ENCODE measurements at places on chromosomes 11 and 22.

DNA sequence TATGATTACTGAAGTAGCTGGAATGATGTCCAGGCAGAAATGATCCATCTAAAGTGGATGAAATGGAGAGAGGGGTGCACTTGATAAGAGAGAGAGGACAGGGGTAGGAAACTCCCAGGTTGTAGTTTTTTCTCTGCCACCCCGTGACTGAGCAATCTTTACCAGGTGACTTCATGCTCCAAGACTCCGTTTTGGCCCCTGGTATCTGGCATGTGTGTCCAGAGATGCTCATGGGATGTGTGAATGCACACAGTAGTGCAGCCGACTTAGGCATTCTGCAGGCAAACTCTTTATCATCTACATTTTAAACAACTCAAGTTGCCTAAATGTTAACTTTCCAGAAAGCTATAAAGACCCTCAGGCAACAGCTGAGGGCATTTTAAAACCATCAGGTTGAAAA, 189.3 kb upstream of the SEZ6L start:
- no peak for DNase-seq

DNA sequence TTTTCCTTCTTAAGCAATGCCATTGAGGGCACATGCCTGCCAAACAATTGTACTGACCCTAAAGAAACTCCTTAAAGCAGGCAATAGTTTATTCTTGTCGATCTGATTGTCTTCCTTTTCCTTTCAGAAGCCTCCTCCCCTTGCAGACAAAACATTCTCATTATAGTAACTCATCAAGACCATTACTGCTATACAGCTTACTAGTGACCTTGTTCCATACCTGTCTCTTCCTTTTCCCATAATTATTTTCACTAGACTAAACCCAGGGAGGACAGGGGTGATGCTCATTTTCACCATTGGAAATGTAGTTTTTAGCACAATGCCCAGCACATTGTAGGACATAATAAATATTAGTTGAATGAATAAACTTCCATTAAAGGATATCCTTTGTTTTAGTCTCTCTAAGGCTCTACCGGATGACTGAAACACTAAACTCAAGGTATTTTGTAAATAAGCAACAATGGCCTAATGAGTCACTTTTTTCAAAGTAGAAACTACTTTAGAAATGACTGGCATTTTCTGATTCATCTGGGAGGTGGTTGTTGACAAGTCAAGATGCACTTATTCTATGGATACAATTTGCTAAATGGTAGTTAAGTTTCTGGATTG, 9.3 kb upstream of the MSANTD4 start:
- no peak for DNase-seq

DNA sequence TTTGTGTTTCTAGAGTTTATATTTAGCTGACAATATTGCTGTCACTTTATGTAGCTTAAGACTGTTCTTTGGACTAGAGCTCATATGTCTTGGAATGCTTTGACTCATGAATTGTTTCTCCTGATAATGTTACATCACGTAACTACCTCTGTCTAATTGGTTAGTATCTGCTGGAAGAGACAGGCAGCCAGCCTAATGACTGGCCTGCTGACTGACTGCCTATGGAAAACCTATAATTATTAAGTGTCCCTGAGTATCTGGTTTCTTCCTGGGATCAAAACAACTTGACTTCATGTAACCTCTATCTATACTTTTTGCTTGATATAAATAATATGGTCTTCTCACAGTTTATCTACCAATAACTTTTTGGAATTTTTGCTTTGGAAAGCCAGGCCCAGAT, 9.4 kb downstream of the SOX6 start:
- no peak for DNase-seq

- no peak for DNase-seq
Observed at GRCh38 chr11:117020869-117021564, 77.2 kb downstream of the SIK3 start.

DNA sequence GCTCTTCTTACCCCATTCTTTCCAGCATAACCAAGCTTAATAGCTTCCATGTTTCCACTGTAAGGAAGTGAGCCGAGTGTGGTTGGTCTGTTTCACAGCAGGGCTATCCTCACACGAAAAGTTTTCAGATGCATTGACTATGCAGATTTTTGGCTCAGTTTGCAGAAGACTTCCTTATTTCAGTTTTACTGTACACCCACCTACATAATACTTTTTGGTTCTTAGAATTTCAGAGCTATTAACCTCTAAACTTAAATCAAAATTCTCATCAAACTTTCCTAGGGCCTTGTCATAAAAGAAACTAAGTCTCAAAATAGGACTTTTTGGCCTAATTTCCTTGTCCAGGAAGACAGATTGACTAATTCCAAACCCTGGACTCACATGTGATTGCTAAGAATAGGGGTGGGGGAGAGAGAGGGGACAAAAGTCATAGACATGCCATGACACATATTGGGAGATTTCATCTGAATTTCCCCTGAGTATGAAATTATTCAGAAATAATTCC, 7.3 kb upstream of the EHF start:
- DNase-seq = no peak

GRCh38 chr11:111179184-111179910, 66.2 kb upstream of the POU2AF2 start:
- DNase-seq = no peak

GRCh38 chr11:90699791-90700400, 477.0 kb upstream of the CHORDC1 start:
- DNase-seq = no peak

DNA sequence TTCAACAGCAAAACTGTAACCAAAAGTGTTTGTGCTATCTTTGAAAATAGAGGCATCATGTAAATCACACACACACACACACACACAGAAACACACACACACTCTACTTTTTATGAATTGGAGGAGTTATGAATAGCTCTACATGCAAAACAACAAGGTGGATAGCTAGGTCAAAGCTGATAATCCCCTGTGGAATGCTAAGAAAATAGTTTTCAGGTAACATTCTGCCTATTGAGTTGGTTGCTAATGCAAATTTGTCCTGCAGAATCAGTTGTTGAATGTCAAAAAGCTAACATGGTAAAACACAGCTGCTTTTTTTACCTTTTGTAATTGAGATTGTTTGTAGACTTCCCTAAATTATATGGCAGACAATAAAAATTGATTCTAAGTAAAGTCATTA, 1658.4 kb upstream of the RAG2 start:
- DNase-seq = no peak

GRCh38 chr11:47620836-47621378, 21.5 kb downstream of the MTCH2 start:
- DNase-seq = no peak

GRCh38 chr11:64558065-64558745, 32.8 kb upstream of the SLC22A12 start:
- no peak for DNase-seq

- DNase-seq = no peak
Observed at GRCh38 chr11:61111786-61112517, 9.7 kb downstream of the CD5 start.

- no peak for DNase-seq
Observed at GRCh38 chr11:95913830-95914615, 9.9 kb downstream of the MTMR2 start.

GRCh38 chr11:60791153-60791933, 6.2 kb downstream of the MS4A10 start:
- no peak for DNase-seq

DNA sequence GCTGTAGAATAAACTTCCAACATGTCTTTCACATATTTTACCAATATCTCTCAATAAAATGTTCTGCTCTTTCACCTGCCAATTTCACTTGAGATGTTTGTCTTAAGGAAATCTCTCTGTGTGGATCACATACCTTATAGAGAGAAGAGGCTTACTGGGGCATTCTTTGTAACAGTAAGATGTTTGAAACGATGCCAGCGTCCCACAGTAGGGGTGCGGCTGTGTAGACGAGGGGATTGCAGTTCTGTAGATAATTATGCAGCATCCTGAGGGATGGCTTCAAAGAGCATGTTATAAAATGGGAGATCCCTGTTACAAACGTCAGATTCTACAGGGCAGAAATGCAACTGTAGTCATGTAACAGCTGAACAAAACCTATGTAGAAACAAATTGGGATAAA, 200.0 kb downstream of the TBC1D22A start:
- DNase-seq = no peak

Measured in AG09319 (cell line).